Brain (organoid and tissue), 16 donors: ENCODE measurements at places on chromosomes 7 and 10. TPM values are rescaled to one million over a fixed set of nuclear protein-coding genes. Genes with fewer than 3 reads are reported as not detected.

CUBN gene
- polyA plus RNA-seq: 0.27 TPM

SPDYE2 gene
- not detected for polyA plus RNA-seq

ELAPOR2 gene
- polyA plus RNA-seq: 27.7 TPM

MSS51 gene
- polyA plus RNA-seq: not detected

PPP1R17 gene
- polyA plus RNA-seq: 0.46 TPM

UCN3 gene
- 19.8 TPM for polyA plus RNA-seq

CRPPA gene
- 0.64 TPM for polyA plus RNA-seq

DNA sequence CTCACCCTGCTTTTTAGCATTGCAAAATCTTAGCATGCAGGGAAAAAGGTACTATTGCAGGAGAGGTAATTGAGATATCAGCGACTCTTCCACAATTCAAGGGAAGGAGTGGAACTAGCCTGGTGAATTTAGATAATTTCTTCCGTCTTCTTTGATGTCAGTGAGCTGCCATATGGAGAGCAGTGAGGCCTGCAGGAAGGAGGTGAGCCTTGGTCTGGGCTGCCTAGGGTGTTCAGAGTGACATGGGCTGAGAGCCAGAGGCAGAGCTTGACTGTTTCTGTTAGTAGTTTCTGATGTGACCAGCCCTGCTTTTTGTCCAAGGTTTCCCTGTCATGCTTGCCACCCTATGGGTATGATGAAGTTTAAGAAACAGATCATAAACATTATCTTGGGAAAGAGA, 28.6 kb downstream of the KAT6B start:
- peak; percentile 31 for DNase-seq

GRCh38 chr10:71015674-71016073, 127.3 kb upstream of the PCBD1 start:
- no peak for DNase-seq

- DNase-seq: no peak
Measured at GRCh38 chr7:128113839-128114238, 82.6 kb upstream of the LRRC4 start.

- no peak for DNase-seq
Measured at GRCh38 chr10:49268185-49268584, 30.8 kb upstream of the C10orf71 start.

GRCh38 chr10:42990016-42990720, 86.7 kb upstream of the RET start:
- no peak for DNase-seq

- no peak for DNase-seq
Measured at GRCh38 chr10:100348389-100348927, 1.4 kb downstream of the SCD start.

- DNase-seq: no peak
Measured at GRCh38 chr10:59694936-59695335, 14.7 kb downstream of the SLC16A9 start.

DNA sequence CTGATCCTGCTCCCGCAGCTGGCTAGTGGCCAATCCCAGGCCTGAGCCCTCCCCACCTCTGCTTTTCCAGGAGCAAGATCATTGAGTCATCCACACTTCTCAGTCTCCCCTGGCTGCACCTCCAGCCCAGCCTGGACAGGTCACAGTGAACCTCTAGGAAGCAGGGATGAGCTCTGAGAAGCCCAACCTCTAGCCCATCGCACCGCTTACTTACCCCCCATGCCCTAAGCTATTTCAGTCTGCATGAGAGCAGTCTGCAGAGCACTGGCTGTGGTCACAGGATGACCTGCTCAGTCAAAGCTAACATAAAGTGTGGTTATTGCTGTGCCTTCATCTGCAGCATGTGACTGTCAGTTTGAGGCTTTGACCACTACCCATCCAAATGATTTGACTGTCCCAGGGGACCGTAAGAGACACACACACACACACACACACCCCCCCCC, 129.2 kb downstream of the SORBS1 start:
- DNase-seq: no peak

DNA sequence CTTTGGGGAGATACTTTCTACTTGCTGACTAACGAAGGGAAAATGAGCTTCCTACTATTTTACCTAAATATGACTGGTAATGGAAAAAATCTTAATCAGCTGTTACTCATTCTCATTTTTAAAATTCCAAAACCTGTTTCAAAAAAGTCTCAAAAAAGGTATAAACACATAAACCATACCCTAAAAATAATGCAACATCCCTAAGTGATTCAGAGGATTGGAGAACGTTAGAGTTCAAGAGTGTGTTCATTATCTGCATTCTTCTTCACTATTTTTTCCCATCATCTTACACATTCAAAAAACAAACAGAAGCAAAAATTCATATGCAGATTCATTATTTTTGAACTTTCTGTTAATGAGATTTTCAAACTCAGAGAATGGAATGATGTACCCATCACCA, 150.4 kb upstream of the GNAI1 start:
- DNase-seq: no peak

DNA sequence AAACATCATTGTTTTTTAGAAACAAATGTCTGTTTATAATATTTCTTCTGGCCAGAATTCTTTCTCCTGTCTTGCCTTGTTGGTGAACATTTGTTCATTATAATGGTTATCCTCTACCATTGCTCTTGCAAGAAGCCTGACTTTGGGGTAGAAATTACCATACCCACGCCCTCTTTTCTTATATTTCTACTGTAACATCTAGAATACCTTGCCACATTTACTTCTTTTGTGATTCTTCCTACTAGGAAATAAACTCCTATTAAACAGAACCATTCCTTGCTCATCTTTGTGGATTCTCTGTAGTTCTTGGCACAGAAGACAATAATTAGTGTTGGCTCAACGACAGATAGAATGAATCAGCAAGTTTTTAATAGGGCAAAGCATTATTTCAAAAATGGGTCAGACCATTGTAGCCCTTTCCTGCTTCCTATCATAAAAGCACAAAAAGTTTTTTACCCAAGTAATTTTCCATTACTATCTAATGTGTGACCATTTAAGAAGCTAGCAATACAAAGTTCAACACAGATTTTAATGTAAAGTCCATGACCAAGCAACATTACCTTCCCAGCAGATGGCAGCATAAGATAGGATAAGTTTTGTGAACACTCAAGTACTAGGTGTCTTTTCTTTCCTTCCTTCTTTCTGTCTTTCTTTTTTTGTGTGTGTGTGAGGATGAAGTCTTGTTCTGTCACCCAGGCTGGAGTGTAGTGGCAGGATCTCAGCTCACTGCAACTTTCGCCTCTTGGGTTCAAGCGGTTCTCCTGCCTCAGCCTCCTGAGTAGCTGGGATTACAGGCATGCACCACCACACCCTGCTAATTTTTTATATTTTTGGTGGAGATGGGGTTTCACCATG, 270.4 kb downstream of the HGF start:
- peak; percentile 85 for DNase-seq

- no peak for DNase-seq
Measured at GRCh38 chr10:110649347-110650264, 5.5 kb downstream of the RBM20 start.

- no peak for DNase-seq
Measured at GRCh38 chr7:33369888-33370287, 240.5 kb downstream of the BBS9 start.

GRCh38 chr10:19302117-19302516, 253.5 kb downstream of the MALRD1 start:
- DNase-seq: no peak

- peak; percentile 77 for DNase-seq
Measured at GRCh38 chr10:100744987-100745881, at the start of gene PAX2. Gene PAX2 (plus strand): TSS chr10:100745582. CDS start chr10:100746261, 679 bp downstream.

DNA sequence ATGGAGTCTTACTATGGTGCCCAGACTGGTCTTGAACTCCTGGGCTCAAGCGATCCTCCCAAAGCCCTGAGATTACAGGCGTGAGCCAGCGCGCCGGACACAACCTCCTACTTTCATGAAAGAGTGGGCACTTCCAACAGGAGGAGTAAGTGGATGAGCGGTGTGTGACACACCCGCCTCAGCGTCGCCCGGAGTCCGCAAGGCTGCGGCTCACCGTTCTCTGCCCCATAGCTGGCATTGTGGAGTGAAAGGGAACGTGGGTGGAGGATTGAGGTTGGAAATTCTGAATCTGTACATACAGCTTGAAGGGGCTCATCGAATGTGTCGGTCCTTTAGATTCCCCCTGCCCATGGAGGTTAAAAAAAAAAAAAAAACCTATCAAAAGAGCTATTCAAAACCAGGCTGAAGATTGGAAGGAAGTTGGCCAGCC, 524 bp upstream of the PRXL2A start:
- DNase-seq: no peak

DNA sequence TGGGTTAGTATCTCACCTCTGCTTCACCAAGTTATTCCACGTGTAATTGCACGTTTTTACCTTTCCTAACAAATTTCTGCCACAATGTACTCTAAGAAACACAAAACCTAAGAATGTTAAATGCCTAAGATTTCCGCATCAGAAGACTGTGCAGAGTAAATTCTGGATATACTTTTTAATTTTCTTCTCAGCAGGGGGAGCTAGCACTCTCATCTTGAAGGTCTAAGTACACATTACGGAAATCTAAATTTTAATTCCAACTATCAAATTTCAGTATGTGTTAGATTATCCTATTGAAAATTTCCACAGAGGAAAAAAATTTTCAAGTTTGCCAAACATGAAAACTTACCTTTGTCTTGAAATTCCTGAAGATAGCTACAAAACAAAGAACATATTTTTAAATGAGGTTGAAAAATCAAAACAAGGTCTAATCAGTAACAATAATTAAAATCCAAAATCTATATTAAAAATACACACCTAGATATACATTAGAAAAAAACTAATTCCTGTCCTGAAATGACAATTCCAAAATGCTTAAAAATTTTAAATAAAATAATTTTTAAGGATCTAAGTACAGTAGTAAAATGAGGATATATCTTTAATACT, 10.5 kb downstream of the SKAP2 start:
- DNase-seq: peak; percentile 75

DNA sequence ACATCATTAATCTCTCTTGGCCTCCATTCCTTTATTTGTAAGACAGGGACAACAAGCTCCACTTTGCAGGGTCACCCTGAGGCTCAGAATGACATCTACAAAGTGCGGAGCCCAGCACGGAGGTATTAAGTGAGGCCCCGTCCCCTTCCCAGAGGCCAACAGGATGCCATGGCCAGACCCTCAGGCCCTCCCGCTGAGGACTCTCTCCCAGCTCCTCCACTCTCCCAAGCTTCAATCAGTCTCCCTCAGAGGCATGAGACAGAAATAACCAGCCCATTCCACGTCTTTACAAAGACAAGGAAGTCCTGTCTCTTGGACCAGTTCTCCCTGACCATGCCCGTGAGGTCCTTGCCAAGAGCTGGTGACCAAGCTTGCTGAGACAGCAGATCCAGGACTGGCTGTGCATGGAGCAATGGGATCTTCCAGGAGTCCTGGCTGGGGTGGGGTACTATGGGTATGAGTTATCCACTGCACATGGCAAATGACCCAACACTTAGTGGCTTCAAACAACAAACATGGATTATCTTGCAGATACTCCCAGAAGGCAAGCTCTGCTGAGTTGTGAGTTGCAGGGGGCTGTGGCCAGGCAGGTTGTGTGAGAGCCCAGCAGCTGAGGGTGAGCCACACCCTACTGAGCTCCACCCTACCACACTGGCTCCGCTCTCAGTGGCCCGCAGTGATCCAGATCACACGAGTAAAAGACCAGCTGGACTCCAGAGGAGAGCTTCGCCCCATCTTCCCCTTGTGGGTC, 4.3 kb upstream of the PPIF start:
- no peak for DNase-seq

DNA sequence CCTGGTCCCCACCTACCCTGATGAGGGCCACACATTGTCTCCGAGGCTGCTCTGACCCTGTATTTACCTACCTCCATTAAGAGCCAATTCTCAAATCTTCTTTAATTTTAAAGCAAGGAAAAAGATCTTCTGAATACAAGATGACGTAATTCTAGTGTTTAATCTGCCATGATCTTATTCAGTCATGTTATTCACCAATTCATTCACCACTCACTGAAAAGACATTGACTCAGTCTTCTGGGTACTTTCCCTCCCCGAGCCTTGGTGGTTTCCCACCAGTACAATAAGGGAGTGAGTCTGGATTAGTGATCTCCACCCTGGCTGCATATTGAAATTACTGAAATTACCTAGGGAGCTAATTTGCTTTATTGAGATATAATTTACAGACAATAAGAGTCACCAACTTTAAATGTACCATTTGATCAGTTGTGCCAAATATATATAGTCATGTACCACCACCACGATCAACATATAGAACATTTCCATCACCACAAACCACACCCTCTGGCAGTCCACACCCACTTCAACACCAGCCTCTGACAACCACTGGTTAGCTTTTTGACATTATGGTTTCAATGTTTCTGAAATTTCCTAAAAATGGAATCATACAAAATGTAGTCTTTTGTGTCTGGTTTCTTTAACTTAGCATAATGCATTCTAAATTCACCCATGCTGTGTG, 117.5 kb upstream of the UNC5B start:
- DNase-seq: no peak

DNA sequence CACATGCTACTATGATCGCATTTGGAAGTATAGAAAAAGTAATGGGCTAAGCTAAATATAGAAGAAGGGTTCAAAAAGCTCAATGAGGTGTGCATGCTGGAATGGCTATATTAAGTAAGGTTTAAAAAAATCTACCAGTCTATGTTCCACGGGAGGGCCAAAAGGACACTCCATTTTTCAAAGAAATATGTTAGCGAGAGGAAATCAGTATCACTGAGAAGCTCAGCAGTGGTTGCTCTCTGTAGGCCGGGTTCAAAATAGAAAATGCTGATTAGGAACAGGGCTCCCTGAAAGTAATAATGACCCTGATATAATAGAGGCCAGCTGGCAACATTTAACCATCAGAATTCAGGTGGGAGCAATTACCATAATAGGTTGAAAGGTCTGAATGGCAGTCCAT, 224.5 kb upstream of the SEMA3E start:
- no peak for DNase-seq

DNA sequence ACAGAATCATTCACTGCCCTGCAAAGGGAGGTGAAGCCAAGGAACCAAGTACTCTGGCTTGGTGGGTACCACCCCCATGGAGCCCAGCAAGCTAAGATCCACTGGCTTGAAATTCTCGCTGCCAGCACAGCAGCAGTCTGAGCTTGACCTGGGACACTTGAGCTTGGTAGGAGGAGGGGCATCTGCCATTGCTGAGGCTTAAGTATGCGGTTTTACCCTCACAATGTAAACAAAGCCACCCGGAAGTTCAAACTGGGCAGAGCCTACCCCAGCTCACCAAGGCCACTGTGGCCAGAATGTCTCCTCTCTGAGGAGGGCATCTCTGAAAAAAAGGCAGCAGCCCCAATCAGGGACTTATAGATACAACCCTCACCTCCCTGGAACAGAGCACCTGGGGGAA, 1050.0 kb upstream of the GHITM start:
- DNase-seq: no peak
